Osteoblast (primary cell): ENCODE measurements at places on chromosomes 12 and 14. TPM values are rescaled to one million over a fixed set of nuclear protein-coding genes. Genes with fewer than 3 reads are reported as not detected.

- DNase-seq = peak; percentile 14
Observed at GRCh38 chr14:85619851-85620250, 89.9 kb downstream of the FLRT2 start.

PLXNC1 gene
- 3.3 and 3.8 TPM in 2 replicates for total RNA-seq

ITGA7 gene
- 22.4 and 24.8 TPM in 2 replicates for total RNA-seq

GRCh38 chr14:55274146-55274545 lies 2.9 kb downstream of the FBXO34 start:
- no peak for DNase-seq

- DNase-seq = no peak
Observed at GRCh38 chr12:120962532-120963020, 15.8 kb upstream of the HNF1A start.

TEAD4 gene
- 15.2 and 16.2 TPM in 2 replicates for total RNA-seq

PIWIL1 gene
- total RNA-seq = not detected in 2 replicates

GRCh38 chr12:131142891-131143657 lies 189.4 kb downstream of the ADGRD1 start:
- DNase-seq = no peak

- no peak for DNase-seq
Observed at GRCh38 chr14:37047226-37047625, 125.2 kb downstream of the SLC25A21 start.

FGF6 gene
- total RNA-seq = not detected in 2 replicates

DNA sequence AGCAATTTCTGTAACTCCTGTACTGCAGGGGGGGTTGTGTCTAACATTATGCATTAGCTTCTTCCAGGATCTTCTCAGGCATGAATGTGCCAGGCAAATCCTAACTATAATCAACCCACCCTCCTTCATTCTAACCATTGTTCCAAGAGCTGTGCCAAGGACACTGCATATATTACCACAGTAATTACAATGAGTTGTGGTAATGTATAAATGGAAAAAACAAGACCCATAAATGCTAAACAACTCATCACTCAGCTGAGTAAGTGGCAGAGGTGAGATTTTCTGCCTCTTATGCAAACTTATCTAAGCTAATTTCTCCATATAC lies 80.6 kb downstream of the PRKD1 start:
- no peak for DNase-seq

DNA sequence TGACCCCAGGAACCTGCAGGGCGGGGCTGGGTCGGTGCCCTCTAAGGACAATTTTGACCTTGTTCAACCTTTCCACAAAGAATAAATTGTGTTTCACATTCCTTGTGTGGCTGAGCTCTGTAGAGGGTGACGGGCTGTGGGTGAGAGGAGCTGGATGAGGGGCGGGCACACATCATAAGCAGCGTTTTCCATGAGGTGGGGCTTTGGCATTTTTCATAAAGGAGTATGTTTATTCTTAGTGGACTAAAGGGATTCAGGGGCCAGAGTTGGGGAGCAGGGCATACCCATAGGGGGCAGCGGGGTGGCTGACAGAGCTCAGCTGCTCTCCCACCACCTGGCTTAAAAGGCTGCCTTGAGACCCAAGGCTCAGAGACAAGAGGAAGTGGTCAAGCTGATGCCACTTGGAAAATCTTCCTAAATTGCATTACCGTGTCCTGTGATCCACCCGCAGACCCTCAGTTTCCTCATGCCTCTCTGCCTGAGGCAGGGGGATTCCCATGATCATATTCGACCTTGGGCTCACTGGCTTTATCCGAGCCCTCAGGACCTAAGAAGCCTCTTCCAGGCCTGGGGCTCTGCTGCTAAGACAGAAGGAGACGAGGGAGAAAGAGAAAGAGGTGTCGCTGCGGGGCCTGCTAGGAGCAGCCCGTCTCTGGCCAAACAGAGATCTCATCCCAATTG lies 11.4 kb downstream of the MMP14 start:
- peak; percentile 93 for DNase-seq

- DNase-seq = peak; percentile 83
Observed at GRCh38 chr14:77707355-77707723, 484 bp downstream of the ALKBH1 start.

GRCh38 chr12:16939871-16940306 lies 333.9 kb upstream of the LMO3 start:
- peak; percentile 41 for DNase-seq

- DNase-seq = no peak
Observed at GRCh38 chr14:89652352-89652751, 235.3 kb upstream of the FOXN3 start.

TSPAN19 gene
- total RNA-seq = not detected in 2 replicates

DNA sequence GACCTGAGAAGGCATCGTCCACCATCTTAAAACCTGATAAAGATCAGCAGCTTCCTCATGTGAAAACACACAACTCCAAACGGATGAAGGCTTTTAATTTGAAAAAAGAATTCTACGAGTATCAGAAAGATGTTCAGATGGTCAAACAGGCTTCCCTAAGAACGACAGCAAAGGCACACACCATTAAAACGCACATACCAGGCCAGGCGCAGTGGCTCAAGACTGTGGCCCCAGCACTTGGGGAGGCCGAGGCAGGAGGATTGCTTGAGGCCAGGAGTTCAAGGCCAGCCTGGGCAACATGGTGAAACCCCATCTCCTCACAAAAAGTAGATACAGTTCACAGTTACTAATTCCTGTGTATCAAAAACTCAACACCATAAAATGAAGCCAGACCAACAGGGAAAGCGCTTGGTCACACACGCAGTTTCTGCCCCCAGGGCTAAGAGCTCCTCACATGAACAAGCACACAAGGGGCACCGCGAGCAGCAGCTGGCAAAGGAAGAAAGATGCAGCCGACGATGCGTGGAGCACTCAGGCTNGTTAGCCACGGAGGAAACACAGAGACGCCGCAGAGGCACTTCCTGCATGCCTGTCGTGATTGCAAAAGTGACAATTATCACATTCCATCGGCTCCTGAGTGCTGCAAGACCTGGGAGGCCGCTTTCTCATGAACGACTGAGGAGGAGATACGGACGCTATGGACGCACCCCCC lies 78.0 kb downstream of the NOC4L start:
- no peak for DNase-seq

RD3L gene
- total RNA-seq = not detected in 2 replicates
